ENCODE measurements at places on chromosomes 3 and 15. TPM values are rescaled to one million over a fixed set of nuclear protein-coding genes. Genes with fewer than 3 reads are reported as not detected.

The ATP13A4 gene
- total RNA-seq = 1.1 TPM

The ANKRD34C gene
- not detected for total RNA-seq

The SI gene
- total RNA-seq = not detected

The RNF111 gene
- 36.0 TPM for total RNA-seq

The P2RY1 gene
- 1.1 TPM for total RNA-seq

The OSTN gene
- total RNA-seq = not detected

The TFG gene
- total RNA-seq = 61.4 TPM

The A4GNT gene
- not detected for total RNA-seq

The RNF7 gene
- total RNA-seq = 67.2 TPM

The SPATA16 gene
- total RNA-seq = not detected

The CYP1A1 gene
- total RNA-seq = 2.2 TPM

The GOLGA8K gene
- 0.63 TPM for total RNA-seq

The SPINK8 gene
- total RNA-seq = not detected

The DUOXA1 gene
- not detected for total RNA-seq

The SPG11 gene
- total RNA-seq = 76.2 TPM

The CCK gene
- total RNA-seq = not detected

All from activated CD4-positive, alpha-beta T cell treated with anti-CD3 and anti-CD28 coated beads for 36 hours (primary cell).